Heart left ventricle (tissue), 16 donors: ENCODE measurements at places on chromosomes 7 and 10. TPM values are rescaled to one million over a fixed set of nuclear protein-coding genes. Genes with fewer than 3 reads are reported as not detected.

EPO gene
- total RNA-seq, result not detected

TBXAS1 gene
- 2.8 TPM for total RNA-seq

DNA sequence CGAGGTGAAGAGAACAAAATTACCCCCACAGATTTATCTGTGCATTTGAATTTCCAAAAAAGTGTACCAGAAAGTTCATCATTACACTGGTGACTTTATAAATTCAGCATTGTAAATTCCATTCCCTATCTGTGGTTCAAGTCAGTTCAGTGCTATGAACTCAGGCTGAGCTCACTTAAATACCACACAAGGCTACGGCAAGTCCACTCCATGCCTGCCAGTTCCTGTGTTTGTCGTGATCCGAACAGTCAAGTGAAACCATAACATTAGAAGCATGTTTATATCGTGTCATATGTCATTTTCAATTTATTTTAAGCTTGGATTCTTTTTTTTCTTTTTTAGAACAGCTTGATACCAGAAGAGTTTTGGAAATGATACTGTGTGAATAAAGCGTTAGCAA is 14.8 kb downstream of the MBL2 start:
- no peak for DNase-seq

DNA sequence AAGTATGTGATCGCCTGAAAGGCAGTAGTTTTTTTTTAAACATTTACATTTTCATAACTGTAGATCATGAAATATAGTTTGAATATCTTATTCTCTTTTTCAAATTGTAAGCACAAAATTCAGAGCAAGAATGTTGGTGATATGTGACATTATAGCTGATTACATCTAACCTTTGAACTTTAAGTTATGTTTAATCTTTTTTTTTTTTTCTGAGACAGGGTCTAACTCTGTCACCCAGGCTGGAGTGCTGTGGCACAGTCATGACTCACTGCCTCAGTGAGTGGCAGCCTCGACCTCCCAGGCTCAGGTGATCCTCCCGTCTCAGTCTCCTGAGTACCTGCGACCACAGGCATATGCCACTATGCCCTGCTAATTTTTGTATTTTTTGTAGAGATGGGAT is 278.7 kb upstream of the NEBL start:
- DNase-seq, result no peak

- DNase-seq, result no peak
These were observed 9.3 kb downstream of the WNT2 start for GRCh38 chr7:117313582-117313981.

GRCh38 chr7:28419716-28420115 is 7.4 kb downstream of the CREB5 start:
- no peak for DNase-seq

DNA sequence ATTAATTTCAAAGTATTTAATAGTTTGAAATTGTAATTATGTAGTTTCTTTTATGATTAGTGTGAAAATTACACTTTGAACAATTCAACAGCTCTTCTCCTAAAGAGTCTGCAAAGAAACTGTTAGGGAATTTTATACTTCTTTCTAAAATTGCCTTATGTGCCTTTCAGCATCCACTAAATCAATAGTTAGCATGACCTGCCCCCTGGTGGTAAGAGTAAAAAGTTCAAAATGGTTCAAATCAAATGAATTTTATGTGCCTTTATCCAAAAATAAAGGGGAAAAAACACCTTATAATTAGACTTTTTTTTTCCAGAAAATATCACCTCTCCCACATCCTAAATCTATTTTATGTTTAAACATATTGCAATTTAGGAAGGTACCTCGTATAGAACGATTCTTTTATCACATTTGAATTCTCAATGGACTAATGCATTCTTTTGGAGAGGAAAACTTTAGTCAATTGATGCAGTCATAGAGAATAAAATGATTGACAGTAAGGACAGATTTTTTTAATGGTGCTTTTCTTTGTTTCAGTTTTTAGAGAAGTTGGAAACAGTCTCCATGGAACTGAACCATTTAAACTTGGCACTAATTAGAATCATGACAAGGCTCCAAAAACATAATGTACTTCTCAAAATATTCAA is 163.7 kb downstream of the SEMA3D start:
- DNase-seq, result no peak

GRCh38 chr10:70311698-70312097 is 27.9 kb upstream of the NPFFR1 start:
- no peak for DNase-seq
